ENCODE measurements at places on chromosomes 6 and 20. TPM values are rescaled to one million over a fixed set of nuclear protein-coding genes. Genes with fewer than 3 reads are reported as not detected.

KCNS1 gene
- polyA plus RNA-seq, result not detected

MMS22L gene
- 2.5 TPM for polyA plus RNA-seq

MROH8 gene
- 1.00 TPM for polyA plus RNA-seq

DEFB132 gene
- polyA plus RNA-seq, result not detected

PCED1A gene
- 18.1 TPM for polyA plus RNA-seq

CDH26 gene
- 0.55 TPM for polyA plus RNA-seq

OR12D1 gene
- not detected for polyA plus RNA-seq

EDN3 gene
- not detected for polyA plus RNA-seq

TXLNB gene
- polyA plus RNA-seq, result not detected

OR2B6 gene
- polyA plus RNA-seq, result not detected

DEFB121 gene
- not detected for polyA plus RNA-seq

RIPOR3 gene
- 0.49 TPM for polyA plus RNA-seq

SOX18 gene
- polyA plus RNA-seq, result not detected

ZKSCAN3 gene
- 4.2 TPM for polyA plus RNA-seq

TRIM31 gene
- polyA plus RNA-seq, result 0.21 TPM

PHACTR3 gene
- not detected for polyA plus RNA-seq

PRR3 gene
- polyA plus RNA-seq, result 4.3 TPM

TAGAP gene
- polyA plus RNA-seq, result 276 TPM

ZNF831 gene
- polyA plus RNA-seq, result 7.8 TPM

HIVEP1 gene
- 0.47 TPM for polyA plus RNA-seq

RSPH9 gene
- 1.3 TPM for polyA plus RNA-seq

OPN5 gene
- polyA plus RNA-seq, result not detected

NKAPL gene
- not detected for polyA plus RNA-seq

PNLDC1 gene
- not detected for polyA plus RNA-seq

ABHD16B gene
- not detected for polyA plus RNA-seq

GABRR1 gene
- polyA plus RNA-seq, result not detected

TMC2 gene
- polyA plus RNA-seq, result not detected

CTCFL gene
- not detected for polyA plus RNA-seq

MGME1 gene
- polyA plus RNA-seq, result 7.4 TPM

ZC2HC1B gene
- not detected for polyA plus RNA-seq

NKX2-4 gene
- polyA plus RNA-seq, result not detected

TBXT gene
- polyA plus RNA-seq, result not detected

STX11 gene
- polyA plus RNA-seq, result 9.5 TPM

MLIP gene
- not detected for polyA plus RNA-seq

ACTL10 gene
- polyA plus RNA-seq, result 5.3 TPM

MEI4 gene
- not detected for polyA plus RNA-seq

DUSP15 gene
- not detected for polyA plus RNA-seq

All from CD4-positive, alpha-beta memory T cell (primary cell).